ENCODE measurements at places on chromosomes 7 and 10.
A peak's percentile ranks its signal among the peaks of the same experiment; 100 is the strongest.

GRCh38 chr10:73848821-73849489 is 25.4 kb downstream of the CAMK2G start:
- DNase-seq = peak; percentile 90

GRCh38 chr10:86411852-86412560 is 45.4 kb upstream of the GRID1 start:
- DNase-seq = no peak

GRCh38 chr7:31175672-31176071 is 123.6 kb downstream of the ADCYAP1R1 start:
- no peak for DNase-seq

GRCh38 chr10:83945982-83946718 is 193.2 kb upstream of the GHITM start:
- no peak for DNase-seq

DNA sequence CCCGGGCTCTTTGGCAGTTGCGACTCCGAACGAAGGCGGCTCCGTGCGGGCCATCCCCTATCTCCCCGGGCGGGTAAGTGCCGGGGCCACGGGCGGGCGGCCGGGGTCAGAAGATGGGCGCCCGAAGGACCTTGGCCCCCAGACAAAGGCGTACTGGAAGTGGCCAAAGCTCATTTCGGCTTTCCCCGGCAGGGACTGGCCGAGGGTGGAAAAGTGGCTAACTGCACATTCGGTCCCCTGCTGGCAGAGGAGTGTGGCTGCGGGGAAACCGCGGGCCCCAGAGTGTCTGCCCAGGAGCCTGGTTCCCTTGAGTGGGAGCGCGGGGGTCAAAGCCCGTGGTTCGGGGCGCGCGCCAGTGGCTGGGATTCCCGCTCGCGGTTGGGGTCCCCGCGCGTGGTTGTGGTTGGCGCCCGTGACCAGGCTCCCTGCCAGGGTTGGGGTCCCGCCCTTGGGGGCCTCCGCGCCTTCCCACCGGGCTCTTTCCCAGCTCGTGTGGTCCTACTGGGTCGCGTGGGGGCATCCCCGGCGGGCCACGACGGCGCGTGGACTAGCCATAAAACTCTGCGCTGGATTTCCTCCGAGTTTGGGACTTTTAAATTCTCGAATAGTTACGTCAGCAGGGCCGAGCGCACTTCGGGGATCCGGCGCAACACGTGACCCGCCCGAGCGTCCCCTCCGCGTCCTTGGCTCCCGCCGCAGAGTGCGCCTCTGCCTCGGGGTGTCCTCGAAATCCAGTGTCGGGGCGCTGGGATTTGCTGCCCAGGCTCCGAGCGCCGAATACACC is 124.4 kb downstream of the TACC2 start:
- peak; percentile 90 for DNase-seq

GRCh38 chr7:128869138-128869943 is 6.7 kb downstream of the ATP6V1F start:
- DNase-seq = peak; percentile 77

DNA sequence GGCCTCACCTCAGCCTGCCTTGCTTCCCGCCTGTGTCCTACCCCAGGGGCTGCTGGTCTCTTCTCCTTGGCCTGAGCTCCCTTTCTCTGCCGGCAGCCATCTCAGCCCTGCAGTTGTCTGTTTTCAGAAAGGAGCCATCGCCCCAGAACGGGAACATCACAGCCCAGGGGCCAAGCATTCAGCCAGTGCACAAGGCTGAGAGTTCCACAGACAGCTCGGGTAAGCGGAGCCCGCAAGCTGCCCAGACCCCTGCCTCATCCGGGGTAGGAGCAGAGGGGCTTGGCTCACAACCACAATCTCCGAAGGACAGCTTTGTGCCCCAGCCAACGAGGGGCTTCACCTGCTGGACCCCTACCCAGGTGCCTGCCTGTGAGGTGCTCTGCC is 5.3 kb upstream of the DEPP1 start:
- DNase-seq = no peak

DNA sequence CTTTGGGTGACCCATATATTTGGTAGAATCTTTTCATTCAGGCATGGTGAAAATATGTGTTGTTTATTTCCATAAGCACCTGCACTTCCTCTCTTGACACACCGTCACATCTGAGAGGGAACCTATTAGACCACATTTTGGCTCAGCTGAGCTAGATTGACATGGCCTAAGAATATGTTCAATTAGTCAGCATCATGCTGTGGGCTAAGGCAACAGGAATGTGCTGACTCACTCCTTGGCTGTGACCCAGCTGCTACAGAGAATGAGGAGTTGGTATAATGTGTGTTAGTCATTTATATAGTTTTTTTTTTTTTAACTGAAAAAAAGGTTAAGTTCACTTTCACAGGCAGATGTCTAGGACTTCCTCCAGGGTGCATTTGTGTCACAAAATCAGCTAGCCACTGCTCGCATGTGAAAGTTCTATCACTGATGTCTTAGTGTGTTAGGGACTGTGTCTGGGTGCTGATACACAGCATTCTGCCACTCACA is 180.6 kb downstream of the SEMA3E start:
- DNase-seq = peak; percentile 82

- DNase-seq = no peak
These were observed 342.6 kb downstream of the IPMK start for GRCh38 chr10:57925045-57925444.

DNA sequence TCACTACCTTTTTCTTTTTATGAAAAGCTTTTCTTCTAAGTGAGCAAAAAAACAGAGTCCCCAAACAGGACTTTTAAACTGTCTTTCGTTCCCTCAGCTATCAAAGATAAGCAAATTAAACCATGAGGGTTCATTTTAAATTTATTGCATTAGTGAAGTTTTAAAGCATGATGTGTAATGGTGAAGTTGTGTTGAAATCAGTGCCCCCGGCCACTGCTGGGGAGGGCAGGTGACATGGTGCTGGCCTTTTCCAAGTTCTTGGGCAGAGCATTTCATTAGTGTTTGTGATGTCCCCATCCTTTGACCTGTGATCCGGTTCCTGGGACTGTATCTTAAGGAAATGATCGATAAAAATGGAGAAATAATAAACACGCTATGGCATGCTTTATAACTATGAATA is 96.0 kb downstream of the EEPD1 start:
- DNase-seq = no peak

- DNase-seq = no peak
These were observed 26.3 kb downstream of the OR9A2 start for GRCh38 chr7:143000648-143001047.

DNA sequence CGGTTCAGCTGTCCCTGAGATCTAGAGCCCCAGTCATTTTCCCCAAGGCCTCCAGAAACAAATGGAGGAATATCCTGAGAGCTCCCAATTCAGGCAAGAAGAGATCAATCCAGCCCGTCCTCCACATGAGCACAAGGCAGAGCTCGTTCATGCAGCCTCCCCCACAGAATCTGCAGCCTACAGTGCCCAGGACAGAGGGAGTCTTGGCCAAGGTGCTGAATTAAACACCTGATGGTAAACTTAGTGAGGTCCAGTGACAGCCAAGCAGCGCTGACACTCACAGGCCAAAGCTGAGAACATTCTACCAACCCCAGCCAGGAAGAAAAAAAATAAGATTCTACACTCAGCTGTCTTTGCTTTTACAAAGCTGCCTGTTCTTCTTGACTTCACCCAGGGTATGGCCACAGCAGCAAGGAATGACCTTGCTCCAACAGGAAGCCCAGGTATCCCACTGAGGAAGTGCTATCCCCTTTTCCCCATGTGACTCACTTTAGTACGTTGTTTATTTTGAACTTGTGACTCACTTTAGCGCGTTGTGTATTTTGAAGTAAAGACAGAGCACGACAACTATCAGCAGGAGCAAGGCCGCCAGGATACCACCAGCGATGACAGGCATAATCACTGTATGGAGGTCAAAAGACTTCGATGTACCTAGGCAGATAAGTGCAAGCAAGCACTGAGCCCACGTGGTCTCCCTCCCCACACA is 4.4 kb upstream of the CUZD1 start:
- no peak for DNase-seq

- DNase-seq = no peak
These were observed 4.5 kb upstream of the CYTH3 start for GRCh38 chr7:6276911-6277408.

GRCh38 chr7:155164316-155164715 is 94.2 kb downstream of the HTR5A start:
- DNase-seq = no peak
